ENCODE measurements at places on chromosomes 1 and 21. TPM values are rescaled to one million over a fixed set of nuclear protein-coding genes. Genes with fewer than 3 reads are reported as not detected.

The HCN3 gene
- total RNA-seq: 1.4 TPM

The RYR2 gene
- total RNA-seq: not detected

The LGR6 gene
- not detected for total RNA-seq

The SLAMF8 gene
- total RNA-seq: not detected
